ENCODE measurements at places on chromosomes 4 and X.

DNA sequence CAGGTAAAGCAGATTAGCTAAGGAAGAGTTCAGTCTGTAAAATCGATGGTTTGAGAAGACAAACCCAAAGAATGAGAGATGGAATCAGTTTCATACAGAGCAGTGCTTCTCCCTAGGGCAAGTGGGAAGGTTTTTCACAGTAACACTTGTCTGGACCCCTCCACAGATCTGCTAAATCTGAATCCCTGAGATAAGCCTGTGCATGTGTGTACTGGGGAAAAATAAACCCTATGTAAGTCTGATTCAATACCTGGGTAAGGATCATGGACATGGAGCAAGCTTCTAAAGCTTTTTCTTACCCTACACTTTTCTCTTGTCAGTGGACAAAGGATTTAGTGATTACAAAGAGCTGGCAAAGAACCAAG, 13.6 kb downstream of the ELOVL6 start:
- DNase-seq = no peak

GRCh38 chrX:39017716-39018115, 216.5 kb downstream of the MID1IP1 start:
- no peak for DNase-seq

DNA sequence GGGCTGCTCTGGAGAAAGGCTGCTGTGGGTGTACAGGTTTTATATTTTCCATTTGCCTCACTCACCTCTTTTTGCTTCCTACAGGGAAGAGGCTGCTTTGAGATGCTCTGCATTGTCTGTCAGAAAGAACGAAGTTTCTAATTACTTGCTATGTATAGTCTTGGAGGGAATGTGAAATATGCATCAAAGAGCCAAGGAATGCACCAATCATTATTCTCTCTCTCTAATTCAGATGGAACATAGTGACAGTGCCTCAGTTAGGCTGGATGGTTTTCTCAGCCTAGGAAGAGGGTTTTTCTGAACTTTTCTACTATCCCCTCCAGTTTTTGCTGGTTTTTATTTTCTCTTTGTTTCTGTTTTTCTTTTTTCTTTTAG, 106.8 kb upstream of the SLC4A4 start:
- DNase-seq = no peak

- DNase-seq = no peak
These were observed 156.6 kb upstream of the CTSO start for GRCh38 chr4:156109943-156110900.

- no peak for DNase-seq
These were observed 93.2 kb upstream of the DIAPH2 start for GRCh38 chrX:96591421-96591820.
